ENCODE measurements at places on chromosomes 6 and 20.

- peak; percentile 28 for ATAC-seq
Observed at GRCh38 chr6:53730767-53731166, 64.0 kb upstream of the LRRC1 start.

- ATAC-seq = no peak
Observed at GRCh38 chr6:136734977-136735376, 57.3 kb downstream of the MAP3K5 start.

DNA sequence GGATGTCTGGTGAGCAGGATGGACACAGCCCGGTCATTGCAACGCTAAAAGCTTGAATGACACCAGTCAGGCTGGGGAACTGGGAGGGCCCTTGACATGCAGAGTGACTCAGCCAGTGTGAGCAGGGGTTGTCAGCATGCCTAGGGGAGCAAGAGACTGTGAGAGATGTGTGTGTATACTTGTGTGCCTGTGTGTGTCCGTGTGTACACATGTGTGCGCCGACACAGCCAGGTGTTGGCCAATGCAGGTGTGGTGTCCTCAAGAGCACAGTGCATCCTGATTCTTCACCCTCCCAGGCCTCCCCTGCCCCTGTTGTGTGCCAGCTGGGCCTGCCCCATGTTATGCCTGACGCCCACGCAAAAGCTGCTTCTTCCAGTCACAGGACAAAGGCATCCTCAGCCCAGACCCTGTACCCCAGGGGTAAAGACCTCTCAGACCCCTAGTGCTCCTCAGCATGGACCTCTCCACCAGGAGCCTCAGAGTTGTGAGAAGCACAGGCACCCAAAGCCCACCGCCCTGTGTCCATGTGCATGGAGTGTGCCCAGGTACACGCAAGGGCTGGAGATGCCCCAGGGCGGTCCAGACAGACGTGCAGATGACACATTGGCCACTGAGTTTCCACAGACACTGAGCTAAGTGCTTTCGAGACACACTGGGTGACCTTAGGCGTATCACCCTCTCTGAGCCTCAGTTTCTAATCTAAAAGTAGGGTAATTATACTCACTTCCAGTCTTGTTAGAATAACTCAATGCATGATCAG lies 16.6 kb downstream of the NRSN2 start:
- no peak for ATAC-seq

DNA sequence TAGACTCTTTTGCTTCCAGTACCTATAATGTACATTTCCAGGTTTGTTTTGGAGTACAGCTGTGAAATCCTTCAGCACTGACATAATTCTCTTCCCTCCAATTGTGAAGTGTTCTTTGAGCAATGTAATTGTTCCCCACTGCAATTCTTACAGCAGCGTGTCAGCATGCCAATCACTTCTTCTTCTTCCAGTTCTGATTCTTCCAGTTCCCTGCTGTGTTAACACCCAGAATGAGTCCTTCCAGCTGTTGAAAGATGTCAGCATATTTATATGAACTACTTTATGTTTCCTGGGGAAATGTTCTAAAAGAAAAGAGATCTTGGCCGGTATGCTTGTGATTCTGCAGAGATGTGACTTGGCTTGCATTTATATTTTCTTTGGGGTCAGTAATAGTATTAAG lies 213.9 kb downstream of the UNC5CL start:
- no peak for ATAC-seq

DNA sequence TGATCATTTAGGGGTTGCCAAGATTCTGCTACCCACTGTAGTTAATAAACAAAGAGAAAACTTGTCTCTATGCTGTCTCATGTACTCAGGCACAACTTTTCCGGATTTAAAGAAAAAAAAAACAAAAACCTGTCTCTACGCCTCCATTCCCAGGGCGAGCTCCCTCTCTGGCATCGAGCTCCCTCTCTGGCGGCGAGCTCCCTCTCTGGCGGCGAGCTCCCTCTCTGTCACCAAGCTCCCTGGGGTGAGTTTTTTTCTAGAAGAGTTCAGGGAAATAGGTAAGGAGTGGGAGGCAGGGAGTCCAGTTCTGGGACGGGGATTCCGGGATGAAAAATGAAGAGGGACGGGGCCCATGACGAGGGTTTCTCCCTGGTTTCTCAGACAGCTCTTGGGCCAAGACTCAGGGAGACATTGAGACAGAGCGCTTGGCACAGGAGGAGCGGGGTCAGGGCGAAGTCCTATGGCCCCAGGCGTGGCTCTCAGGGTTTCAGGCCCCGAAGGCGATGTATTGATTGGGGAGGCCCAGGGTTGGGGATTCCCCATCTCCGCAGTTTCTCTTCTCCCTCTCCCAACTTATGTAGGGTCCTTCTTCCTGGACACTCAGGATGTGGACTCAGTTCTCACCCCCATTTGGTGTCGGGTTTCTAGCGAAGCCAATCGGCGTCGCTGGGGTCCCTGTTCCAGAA lies 16.5 kb upstream of the HLA-A start:
- peak; percentile 14 for ATAC-seq

DNA sequence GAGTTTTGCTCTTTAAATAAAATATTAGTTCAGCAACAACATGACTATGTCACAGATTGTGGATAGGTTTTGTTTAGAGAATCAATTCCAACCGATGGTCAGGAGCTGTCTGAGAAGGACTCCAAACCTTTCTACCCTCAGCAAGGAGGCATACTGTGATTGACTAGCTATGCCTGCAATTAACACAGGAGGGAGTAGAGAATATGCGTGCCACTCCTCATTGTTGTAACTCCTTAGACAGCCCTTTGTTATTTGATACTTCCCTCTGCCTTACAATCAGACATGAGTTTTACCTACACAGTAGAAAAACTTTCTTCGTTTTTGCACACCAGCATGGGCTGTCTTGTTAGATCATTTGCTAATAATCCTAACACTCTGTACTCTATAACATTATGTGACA lies 796.5 kb downstream of the PRIM2 start:
- no peak for ATAC-seq

DNA sequence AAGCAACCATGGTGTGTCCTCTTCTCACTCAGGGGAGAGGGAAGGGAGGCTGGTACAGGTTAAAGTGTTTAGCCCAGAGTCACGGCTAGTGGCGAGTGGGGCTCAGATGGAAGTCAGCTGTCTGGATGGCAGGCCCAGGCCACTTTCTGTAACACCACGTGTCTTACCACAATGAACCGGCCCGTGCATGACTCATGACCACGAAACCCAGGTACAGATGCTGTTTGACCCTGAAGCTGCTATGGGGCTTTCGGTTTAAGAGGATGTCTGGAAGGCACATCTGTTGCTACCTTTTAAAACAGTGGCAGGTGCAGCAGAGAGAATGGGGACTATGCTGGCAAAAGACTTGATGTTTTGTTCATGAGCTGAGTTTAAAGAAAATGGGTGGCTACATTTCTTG lies 36.5 kb upstream of the MPC1 start:
- no peak for ATAC-seq

- ATAC-seq = no peak
Observed at GRCh38 chr20:33704197-33704924, 15.7 kb downstream of the PXMP4 start.

DNA sequence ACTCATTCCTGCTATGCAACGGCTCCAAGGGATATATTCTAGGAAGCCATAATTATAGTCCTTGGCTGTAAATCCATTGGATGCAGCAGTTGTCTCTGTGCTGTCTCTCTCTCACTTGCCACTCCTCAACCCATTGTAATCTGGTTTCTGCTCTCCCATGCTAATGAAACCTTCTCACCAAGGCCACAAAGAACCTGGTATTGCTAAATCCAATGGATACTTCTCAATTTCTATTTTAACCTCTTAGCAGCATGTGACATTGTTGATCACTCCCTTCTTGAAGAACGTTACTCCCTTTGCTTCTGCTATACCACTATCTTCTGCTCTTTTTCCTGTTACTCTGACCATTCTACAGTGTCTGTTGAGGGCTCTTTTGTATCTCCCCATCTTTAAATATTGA lies 39.8 kb upstream of the GCLC start:
- ATAC-seq = no peak

DNA sequence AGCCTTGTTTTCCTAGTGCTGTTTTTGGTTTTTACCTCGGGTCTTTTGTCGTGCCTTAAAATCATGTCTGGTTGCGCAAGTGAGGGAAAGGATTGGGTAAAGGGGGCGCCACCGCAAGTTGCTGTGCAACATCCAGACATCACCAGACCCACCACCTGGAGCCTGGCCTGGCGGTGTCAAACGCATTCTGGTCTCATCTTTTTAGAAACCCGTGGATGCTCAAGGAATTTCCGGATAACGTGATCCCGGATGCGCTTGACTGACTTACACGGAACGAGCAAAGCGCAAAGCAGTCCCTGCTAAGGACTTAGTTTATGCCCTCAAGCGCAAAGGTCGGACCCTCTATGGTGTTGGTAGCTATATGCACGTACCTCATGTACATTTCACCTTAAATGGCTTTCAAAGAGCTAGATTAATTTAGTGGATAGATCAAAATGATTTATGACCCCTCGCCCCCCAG lies 105.2 kb downstream of the OR2B2 start:
- no peak for ATAC-seq

GRCh38 chr6:21256197-21256596 lies 337.4 kb upstream of the SOX4 start:
- ATAC-seq = no peak

DNA sequence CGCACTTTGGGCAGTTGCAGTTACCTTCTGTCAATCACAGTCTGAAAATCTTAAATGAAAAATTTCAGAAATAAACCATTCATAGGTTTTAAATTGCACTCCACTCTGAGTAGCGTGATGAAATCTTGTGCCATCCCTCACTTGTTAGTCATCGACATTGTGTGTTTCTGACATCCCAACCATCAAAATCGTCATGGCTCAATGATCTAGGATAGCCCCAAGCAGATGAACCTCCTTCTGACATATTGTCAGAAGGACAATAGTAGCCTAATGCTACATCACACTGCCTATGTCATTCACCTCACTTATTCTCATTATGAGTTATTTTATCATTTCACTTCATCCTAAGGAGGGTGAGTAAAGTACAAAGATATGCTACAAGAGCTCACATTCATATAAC lies 284.8 kb downstream of the PTPRK start:
- no peak for ATAC-seq

- ATAC-seq = no peak
Observed at GRCh38 chr20:18488301-18488700, 8.7 kb downstream of the RBBP9 start.

DNA sequence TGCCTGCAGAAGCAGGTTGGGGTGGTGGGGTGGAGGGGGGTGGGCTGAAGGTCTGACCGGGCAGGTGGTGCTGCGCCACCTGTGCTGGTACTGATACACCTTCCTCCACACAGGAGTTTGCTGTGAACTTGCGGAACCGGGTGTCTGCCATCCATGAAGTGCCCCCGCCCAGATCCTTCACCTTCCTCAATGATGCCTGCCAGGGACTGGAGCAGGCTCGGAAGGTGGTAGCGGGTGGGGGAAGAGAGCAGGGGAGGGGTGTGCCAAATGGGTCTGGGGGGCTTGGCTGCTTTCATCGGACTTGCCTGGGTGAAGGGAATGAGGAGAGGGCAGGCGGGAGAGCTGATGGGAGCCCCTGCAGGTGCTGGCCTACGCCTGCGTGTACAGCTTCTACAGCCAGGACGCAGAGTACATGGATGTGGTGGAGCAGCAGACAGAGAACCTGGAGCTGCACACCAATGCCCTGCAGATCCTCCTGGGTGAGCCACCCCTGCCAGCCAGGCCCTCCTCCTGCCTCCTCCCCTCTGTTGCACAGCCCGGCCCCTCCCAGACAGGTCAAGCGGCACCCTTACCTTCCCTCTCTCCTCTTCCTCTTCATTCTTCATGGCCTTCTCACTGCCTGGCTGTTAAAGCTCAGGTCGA lies 6.7 kb downstream of the DNPH1 start:
- no peak for ATAC-seq

DNA sequence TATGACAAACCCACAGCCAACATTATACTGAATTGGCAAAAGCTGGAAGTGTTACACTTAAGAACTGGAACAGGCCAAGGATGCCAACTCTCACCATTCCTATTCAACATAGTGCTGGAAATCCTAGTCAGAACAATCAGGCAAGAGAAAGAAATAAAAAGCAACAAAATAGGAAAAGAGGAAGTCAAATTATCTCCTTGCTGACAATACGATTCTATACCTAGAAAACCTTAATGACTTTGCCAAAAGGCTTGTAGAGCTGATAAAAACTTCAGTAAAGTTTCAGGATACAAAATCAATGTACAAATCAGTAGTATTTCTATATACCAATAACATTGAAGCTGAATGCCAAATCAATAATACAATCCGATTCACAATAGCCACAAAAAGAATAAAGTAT lies 32.4 kb downstream of the OR5V1 start:
- no peak for ATAC-seq

GRCh38 chr6:150987371-150987828 lies 121.9 kb downstream of the MTHFD1L start:
- no peak for ATAC-seq

DNA sequence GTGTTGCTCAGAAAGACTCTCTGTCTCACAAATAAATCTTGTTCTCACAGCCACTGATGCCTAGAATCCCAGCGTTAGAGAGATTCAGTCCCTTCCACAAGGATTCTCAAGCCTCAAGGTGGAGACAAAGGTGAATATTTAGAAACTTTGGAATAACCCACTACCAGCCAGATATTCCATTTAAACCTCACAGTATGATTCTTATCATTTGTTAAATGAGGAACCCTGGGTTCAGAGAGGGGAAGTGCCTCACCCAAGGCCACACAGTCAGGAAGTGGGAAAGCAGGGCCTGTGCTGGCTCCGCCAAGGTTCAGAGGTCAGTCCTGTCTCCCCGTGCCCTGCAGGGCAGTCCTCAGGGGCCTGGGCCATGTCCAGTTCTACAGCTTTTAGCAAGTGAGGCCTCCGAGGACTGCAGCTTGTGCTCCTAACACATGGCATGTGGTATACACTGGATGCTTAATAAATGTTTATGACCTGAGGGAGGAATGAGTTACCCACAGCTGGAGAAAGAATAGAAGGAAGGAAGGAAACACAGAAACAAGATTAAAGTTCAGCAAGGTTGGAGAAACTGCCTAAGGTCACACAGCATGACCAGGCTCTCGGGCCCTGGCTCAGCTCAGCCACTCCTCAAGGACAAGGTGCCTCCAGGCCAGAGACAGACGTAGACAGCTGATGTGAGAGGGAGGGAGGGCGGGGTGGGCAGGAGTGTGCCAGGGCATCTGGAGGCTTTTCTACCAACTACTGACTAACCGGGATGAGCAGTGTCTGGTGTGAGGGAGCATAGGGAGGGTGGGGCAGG lies 3.9 kb upstream of the TGM2 start:
- ATAC-seq = no peak

DNA sequence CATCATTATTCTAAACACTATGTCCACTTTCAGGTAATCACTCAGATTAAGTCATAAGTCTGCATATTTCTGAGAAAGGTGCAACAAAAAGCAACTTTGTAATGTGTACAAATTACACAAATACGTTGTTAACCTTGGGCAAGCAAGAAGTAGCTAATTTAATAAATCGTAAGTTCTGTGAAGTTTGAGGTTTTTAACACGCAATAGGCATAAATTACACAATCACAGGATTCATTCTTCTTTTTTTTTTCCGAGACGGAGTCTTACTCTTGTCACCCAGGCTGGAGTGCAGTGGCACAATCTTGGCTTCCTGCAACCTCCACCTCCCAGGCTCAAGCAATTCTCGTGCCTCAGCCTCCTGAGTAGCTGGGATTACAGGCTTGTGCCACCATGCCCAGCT lies 57.2 kb upstream of the F13A1 start:
- no peak for ATAC-seq

GRCh38 chr20:7859356-7859802 lies 80.9 kb downstream of the HAO1 start:
- ATAC-seq = no peak

Measured in gastroesophageal sphincter (tissue), 4 donors.